Activated CD4-positive, CD25-positive, alpha-beta regulatory T cell treated with anti-CD3 and anti-CD28 coated beads, Interleukin-2, amount 50 U/mL, for 24 hours (primary cell): ENCODE measurements at places on chromosomes 7 and 10.

DNA sequence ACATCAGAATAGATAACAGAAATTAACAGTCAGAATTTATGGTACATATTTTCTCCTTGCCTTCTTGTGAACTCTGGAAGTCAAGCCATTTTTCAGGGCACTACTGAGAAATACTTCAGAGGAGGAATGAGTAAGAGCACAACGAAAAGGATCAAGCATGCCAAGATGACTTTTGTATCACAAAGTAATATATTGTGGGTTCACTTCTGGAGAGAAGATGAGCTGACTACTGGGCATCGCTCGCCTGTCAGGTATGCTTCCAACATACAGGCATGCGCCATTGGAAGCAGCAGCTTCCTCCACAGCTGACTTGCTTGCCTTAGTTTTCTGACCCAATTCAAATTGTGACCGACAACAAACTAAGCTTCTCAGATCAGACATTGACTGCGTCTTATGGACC lies 137.3 kb downstream of the VTI1A start:
- ATAC-seq = no peak

GRCh38 chr10:95655571-95656290 lies 780 bp downstream of the ALDH18A1 start:
- ATAC-seq = peak; percentile 18

DNA sequence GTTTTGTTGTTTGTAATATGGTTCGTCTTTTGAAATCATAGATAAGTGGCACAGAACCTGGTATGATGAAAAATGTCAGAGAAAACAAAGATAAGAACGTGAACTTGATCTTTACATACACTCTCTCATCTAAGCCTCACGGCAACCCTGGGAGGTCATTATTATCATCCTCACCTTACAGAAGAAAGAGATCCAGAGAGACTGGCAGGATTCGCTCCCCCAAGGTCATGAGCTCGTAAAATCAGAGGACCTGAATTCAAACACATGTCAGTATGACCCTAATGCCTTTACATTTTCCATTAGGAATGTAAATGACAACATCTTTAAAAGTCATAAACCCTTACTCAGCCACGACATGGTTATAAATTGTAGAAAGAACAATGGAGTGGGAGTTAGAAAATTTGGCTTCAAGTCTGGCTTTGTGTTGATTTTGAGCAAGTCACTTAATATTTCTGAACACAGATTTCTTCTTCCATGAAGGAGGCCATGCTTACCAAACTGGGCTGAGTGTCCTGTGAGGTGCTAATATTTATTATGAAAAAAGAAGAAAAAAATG lies 35.9 kb downstream of the HIPK2 start:
- no peak for ATAC-seq

DNA sequence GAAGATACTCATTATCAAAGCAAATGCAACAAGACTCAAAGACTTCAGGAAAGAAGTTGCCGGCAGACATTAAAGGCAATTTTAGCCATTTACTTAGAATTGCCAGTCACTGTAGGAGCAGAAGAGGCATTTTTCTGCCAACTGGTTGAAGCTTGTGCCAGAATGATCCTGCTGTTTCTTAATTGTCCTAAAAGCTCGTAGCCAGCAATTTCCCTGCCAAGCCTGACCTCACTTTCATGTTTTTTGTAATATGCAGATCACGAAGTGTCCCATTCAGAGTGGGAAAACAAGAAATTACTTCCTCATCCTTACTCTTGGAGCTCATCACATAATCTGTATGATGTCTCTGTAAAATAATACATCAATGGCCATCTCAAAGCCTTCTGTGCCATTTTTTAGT lies 130.9 kb upstream of the ANKRD1 start:
- no peak for ATAC-seq

- no peak for ATAC-seq
These were observed 103.8 kb downstream of the ATE1 start for GRCh38 chr10:121823993-121824463.

- ATAC-seq = no peak
These were observed 602.2 kb downstream of the LRMDA start for GRCh38 chr10:76033457-76034196.

DNA sequence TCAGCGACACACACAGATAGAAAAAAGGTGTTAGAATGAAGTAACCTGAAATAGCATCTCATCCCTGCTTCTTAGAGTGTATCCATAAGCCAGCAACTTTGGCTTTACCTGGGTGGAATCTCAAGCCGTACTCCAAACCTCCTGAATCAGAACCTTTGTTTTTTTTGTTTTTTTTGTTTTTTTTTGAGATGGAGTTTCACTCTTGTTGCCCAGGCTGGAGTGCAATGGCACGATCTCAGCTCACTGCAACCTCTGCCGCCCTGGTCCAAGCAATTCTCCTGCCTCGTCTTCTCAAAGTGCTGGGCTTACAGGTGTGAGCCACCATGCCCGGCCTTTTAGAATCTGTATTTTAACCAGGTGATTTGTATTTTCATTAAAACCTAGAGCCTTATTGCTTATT lies 9.0 kb downstream of the NRBF2 start:
- no peak for ATAC-seq

DNA sequence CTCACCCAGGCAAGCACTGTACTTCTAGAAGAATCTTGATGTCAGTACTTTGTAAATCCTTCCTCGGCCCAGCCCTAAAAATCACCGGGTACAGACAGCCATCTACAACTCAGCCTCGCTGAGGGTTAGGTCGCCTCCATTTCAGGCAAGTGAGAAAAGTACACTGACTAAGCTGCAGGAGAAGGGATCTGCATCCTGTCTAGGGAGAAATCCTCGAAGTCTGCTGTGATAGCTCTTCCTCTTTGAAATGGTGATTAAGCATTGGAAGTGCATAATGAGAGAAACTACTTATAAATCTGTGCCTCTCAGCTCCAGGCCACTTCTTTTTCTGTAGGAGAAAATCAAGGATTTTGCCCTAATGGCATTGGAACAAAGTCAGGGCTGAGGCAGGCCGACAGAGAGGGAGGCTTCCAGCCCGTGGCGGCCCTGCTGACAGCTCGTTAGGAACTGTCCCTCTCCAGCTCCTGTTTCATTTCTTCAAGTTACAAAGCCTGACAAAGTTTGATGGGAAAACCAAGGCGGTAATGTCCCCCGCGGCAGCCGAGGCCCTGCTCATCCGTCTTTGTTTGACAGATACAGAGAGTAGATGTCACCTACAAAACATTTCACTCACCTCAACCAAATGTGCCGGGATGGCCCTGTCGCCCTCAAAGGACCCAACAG lies 14.1 kb upstream of the GOT1 start:
- no peak for ATAC-seq

GRCh38 chr7:4764402-4765007 lies 10.9 kb upstream of the AP5Z1 start:
- no peak for ATAC-seq

GRCh38 chr10:19283786-19284185 lies 235.2 kb downstream of the MALRD1 start:
- ATAC-seq = no peak

DNA sequence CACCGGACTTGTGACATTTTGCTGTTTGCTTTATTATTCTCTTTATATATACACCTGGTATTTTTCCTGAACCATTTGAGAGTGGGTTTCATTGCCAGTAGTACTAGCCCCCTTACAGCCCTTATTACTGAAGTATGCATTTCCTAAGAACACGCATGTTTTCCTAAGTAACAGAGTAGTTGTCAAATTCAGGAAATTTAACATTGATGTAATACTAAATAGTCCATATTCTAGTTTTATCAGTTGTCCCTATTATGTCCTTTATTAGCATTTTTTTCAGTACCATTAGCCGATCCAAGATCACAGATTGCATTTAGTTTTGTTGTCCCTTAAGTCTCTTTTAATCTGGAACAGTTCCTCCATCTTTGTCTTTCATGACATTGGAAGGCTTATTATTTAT lies 8.0 kb downstream of the KMT2E start:
- no peak for ATAC-seq

GRCh38 chr10:3474266-3474665 lies 301.7 kb upstream of the PITRM1 start:
- ATAC-seq = no peak

- no peak for ATAC-seq
These were observed 87.1 kb downstream of the SLC16A9 start for GRCh38 chr10:59622320-59623132.

DNA sequence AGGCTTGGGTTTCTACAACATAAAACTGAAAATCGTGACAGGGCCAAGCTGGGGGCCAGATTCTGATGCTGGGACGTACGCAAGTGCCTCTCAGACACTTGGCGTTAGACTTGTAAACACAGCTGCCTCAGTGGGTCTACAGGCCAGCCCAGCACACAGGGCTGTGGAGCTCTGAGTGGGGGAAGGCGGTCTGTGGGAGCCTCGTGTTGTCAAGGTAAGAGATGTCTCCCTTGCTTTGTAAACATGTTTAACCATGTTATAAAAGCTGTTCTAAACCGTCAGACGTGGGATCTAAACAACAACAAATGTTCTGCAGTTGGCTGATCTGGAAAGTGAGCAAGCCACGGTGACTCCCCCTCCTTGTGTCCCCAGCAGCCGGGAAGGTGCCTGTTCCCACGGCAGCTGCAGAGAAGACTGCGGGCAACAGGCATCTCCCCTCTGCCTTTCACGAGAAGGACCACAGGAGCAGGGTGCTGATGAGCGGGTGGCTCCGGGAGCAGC lies 67.8 kb downstream of the ZRANB1 start:
- ATAC-seq = no peak

DNA sequence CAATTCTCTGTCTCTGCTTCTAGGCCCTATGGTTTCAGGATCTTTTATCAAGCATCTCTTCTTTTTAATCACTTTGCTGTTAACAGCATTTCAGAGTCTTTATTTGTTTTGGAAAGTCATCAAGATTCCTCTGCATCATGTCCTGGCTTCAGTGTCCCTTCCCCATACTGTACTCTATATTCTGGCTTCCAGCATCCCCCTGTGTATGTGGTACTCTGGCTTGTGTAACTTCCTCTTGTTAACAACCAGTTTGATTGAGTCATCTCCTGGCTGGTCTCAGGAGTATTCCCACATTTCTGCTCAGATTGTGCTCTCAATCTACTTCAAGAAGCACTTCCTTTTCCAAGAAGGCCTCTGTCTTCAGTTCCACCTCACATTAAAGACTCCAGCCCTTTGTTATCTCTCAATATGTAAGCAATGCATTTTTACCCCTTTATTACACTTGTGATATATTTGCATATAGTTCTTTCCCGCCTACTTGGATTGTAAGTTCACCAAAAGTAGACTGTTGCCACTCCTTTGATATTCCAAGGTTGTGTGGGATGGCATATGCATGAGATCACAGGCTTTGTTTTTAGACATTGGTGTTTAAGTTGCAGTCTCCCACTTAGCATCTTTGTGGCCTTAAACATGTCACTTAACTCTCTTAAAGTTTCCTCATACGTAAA lies 15.1 kb upstream of the ATE1 start:
- ATAC-seq = no peak

DNA sequence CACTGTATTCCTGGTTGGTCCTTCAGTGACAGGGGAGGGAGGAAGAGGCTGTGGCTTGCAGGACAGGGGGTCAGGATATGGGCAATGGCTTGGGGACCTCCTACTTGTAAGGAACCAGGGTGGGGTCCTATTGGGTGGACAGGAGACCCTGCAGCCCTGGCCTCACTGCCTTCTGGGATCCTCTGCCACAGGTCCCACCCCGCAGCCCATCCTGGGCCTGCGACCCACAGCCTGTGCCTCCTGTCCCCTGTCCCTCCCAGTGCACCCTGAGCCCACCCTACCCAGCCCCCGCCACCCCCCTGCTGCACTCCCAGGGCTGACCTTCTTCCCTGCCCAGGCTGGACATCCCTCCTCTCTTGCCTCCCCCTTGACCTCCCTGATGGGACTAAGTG lies 58.7 kb upstream of the MYL10 start:
- no peak for ATAC-seq

DNA sequence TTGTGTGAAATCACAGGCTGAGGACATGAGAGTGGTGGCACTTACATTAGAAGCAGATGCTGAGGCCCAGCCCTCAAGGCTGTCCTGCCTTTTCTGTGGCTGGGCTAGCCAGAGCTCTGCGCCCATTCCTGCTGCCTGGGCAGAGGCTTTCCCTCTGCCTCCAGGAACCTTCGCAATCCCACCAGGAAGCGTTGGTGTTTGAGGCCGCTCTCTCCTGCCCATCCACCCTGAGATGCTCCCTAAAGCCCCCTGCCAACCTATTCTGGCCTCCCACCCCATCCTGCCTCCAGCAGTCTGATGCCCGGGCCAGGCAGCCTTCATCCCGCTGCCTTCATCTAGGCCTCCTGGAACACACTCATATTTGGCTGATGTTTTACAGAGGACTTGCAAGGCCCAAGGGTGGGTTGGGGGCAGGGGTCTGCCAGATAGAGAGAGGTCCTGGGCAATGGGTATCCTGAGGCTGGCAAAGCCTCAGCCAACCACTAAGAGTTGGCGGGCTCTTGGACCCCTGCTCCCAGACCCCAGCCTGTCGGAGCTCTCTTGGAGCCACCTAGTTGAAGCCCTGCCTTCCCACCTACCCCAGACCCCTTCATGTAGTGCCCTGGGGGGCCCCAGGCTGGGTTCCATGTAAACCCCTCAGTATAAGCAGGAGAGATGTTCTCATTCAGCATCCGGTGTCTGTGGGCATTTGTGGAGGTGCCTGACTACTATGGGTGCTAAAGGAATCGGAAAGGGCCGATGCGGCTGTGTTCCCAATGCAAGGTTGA lies 32.7 kb downstream of the LDB3 start:
- no peak for ATAC-seq

DNA sequence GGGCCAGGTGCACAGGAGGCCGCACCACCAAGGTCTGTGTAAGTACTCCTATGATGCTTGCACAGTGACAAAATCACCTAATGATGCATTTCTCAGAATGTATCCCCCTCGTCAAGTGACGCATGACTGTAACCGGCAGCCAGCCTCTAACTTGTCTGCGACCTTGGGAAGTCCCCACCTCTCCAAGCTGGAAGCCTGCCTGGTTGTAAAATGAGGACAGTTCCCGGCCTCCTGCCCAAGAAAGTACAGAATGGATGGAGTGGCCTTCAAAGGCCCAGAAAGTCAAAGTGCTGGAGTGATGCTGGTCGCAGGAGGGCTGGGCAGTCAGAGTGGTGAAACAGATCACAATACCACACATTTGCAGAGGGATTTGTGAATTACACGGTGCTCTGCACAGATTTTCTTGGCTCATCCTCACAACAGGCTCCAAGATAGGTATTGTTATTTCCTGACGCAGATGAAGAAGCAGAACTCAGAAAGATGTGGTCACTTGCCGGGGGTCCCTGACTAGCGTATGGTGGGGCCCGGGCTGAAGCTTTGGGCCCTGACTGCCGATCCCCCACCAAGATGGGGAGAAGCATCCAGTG lies 22.8 kb downstream of the SPOCK2 start:
- ATAC-seq = no peak

DNA sequence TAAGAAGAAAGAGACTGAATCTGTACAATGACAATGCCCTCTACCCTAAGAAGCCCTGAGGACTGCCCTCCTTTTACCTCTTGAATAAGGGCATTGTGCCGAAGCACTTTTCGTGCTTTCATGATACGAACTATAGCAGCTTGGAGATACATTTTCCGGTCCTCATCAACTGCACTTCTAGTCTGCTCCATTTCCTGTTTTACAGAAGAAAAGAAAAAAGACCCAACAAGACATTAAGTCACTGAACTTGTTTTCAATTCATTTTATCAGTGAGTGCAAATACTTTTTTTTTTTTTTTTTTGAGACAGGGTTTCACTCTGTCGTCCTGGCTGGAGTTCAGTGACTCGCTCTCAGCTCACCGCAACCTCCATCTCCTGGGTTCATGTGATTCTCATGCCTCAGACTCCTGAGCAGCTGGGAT lies 78.4 kb downstream of the CUL2 start:
- peak; percentile 70 for ATAC-seq
